HS-5 (cell line): ENCODE measurements at places on chromosomes 4 and X.
A peak's percentile ranks its signal among the peaks of the same experiment; 100 is the strongest.

DNA sequence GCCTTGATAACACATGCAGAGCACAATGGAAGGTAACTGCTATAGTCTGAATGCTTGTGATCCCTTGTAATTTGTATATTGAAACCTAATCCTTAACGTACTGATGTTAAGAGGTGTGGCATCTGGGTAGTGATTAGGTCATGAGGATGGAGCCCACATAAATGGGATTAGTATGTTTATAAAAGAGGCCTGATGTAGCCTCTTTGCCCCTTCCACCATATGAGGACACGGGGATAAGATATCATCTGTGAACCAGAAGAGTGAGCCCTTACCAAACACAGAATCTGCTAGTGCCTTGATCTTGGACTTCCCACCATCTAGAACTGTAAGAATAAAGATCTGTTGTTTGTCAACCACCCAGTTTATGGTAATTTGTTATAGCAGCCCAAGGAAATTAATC lies 1074.2 kb upstream of the INTU start:
- no peak for DNase-seq

GRCh38 chr4:112031712-112032328 lies 113.4 kb upstream of the FAM241A start:
- peak; percentile 36 for DNase-seq

GRCh38 chr4:182343453-182343852 lies 100.3 kb downstream of the TENM3 start:
- DNase-seq: no peak

DNA sequence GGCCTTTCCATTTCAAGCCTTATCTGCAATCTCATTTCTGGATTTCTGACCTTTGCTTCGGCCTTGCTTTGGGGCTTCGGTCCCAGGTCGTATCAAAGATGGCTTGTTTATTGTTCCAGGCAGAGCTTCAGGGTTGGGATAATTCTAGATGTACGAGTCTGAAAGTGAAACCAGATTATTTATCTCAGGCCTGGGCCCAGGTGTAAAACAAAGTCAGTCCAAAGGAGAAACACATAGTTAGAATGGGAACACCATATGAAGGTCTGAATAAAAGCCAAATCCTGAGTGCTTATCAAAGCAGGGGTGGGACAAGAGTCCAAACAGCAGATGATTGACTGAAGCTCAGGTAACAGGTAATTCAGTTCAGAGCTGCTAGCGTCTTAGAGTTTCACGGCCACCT lies 17.1 kb downstream of the PRIMPOL start:
- DNase-seq: no peak

- DNase-seq: no peak
Measured at GRCh38 chr4:47650584-47651130, 165.6 kb downstream of the ATP10D start.

DNA sequence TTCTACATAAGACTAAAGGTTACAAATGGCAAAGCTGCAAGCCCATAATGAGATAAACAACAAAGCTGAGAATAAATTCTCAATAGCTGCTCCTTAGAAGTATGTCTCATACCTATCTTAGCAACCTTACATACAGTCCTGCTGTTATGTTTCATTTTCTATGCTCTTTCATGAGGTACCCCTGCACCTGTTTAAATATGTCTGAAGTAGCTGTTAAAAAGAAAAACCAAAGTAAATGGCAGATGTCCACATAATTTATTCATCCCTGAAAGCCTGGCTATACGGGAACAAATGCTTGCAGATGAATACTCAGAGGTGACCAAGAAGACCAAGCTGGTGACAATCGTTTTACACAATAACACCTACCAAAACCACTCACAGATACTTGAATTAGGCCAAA lies 22.5 kb downstream of the PPA2 start:
- no peak for DNase-seq

GRCh38 chrX:2446815-2447214 lies 54.0 kb downstream of the DHRSX start:
- DNase-seq: no peak

DNA sequence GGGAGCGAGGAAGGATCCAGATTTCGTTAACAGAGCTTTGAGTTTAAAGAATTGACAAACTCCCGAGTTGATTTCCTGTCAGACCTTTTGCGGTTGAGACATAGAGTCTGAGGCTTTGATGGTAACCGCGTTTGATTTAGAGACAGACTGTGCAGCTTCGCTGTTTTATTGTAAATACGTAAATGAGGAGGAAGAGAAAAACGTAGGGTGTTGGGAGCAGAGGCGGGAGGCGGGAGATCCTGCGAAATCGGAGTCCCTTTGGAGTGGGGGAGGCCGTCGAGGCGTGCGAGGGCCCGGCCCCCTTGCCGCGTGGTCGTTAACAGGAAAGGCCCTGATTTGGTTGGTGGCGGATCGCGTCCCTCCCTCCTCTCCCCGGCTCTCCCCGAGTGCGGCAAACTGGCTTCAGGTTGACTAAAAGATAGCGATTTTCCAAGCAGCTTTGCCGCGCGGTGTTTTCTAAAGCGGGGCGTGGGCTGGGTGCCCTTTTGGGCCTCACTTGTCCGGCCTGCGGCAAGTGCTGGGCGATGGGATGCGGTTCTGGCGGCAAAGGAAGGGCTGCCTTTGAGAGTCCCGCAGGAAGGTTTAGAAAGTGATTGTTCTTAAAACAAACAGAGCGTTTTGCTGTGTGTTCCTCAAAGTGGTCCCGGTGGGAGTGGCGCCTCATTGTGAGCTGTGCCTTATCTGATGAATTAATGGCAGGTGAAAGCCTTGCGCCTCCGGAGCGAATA lies 857 bp downstream of the SCML1 start:
- no peak for DNase-seq

DNA sequence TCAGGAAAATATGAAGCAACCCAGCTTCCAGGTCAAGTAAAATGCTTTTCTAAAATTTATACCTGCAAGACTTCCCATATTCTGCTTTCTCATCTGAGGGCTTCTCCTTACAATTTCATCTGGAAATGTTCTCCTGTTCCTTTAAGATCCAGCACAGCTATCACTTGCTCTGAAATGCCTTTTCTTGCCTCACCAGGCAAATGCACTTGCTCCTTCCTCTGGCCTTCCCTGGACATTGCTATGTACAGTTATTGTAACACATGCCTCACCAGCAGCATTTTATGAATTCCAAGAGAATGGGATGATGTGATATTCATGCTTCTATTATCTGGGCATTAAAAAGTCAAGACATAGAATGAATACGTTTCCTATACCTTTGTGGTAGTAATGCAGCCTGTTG lies 842.1 kb upstream of the INTU start:
- DNase-seq: no peak

GRCh38 chr4:2901186-2901585 lies 57.5 kb downstream of the ADD1 start:
- no peak for DNase-seq

DNA sequence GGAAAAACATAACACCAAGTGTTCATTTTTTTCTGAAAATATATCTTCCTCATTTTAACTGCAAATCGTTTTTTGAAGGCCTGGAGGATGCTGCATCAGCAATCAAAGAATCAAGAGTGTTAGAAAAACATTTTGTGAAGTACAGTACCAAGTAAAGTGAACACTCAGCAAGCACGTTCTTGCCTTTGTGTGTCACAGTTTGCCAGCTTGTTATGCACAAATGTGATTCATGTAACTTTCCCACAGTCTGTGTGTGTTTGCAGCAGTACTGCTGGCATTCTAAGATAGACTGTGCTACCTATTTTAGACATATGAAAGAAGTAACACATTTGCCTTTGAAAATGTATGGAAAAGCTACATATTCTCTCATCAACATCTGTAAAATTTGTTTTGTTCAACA lies 1617.7 kb downstream of the RPA4 start:
- no peak for DNase-seq

DNA sequence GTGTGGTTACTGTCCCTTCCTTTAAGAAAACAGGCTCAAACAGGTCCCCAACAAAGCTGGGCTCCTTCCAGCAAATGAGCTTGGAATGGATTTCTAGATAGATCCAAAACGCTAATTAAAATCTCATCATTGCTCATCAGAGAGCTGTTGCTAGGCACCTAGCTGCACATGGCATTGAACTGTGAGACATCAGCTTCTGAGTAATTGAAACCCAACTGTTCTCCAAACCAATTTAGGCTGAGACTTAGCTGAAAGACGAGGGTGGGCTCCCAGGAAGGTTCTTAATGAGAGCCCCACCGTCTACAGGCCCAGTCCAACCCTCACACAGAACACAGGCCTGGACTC lies 59.1 kb downstream of the FAM184B start:
- DNase-seq: no peak

GRCh38 chrX:136708348-136708747 lies 60.4 kb downstream of the CD40LG start:
- no peak for DNase-seq

GRCh38 chrX:94600077-94600476 lies 926.1 kb downstream of the FAM133A start:
- no peak for DNase-seq

DNA sequence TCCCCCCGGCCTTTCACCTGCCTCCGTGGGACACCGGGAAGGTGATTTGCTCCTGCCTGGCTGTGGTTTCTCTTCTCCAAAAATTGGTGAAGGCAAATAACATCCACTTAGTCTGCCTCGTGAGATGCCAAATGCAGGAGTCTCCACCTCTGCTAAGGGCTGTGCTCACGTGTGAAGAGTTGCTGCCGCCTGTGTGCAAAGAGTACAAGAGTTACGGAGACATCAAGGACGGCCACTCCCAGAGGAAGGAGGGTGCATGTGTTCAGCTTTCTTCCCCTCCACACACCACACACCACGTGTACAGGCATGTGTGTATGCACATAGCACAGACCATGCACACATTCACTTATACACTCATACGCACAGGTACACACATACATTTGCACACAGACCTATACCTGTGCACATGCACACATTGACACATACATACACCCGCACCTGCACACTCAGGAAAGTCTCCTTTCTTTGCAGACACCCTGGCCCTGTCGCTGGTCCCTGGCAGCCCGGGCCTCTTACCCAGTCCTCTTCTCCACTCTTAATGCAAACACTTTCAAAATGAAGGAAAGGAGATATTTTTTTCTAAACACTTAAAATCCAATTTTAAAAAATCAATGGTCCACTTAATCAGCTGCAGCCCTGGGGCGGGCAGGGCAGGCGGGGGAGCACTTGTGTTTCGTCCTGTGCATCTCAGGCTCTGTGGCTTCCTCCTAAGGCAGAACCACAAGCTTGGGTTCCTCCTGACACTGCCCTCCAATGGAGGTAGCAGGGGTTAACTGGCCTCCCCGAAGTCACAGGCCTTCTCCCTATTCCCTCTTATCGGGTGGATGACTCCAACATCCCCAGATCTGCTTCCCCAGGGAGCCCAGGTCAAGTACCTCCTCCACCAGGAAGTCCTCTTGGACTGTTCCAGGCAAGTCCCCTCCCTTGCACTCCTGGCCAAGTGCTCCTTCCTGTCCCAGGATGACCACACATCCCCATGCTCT lies 103.0 kb downstream of the CPZ start:
- DNase-seq: no peak

GRCh38 chrX:15645266-15645665 lies 19.3 kb downstream of the CLTRN start:
- DNase-seq: no peak

- no peak for DNase-seq
Measured at GRCh38 chr4:94564252-94564651, 112.5 kb downstream of the PDLIM5 start.

- DNase-seq: no peak
Measured at GRCh38 chrX:44435047-44435446, 91.6 kb upstream of the EFHC2 start.

DNA sequence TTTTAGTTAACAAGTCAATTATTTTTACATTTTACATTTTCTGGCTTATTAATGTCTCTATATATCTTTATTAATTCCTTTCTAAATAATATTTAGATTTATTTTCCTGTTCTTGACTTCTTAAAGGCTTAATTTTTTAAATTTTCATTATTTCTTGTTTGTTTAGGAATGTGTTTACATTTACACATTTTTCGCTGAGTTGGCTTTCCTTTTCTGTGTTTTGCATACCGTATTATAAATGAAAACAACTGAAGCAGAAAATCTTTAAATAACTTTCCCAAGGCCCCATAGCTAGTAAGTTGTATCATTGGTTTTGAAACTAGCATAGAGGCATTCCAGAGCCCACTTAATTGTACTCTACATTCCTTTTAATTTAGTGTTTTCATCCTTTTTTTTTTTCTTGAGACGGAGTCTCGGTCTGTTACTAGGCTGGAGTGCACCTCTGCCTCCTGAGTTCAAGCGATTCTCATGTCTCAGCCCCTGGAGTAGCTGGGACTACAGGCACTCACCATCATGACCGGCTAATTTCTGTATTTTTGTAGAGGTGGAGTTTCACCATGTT lies 261.6 kb downstream of the IQCM start:
- no peak for DNase-seq

- DNase-seq: no peak
Measured at GRCh38 chrX:124242131-124242530, 90.3 kb upstream of the TEX13D start.

DNA sequence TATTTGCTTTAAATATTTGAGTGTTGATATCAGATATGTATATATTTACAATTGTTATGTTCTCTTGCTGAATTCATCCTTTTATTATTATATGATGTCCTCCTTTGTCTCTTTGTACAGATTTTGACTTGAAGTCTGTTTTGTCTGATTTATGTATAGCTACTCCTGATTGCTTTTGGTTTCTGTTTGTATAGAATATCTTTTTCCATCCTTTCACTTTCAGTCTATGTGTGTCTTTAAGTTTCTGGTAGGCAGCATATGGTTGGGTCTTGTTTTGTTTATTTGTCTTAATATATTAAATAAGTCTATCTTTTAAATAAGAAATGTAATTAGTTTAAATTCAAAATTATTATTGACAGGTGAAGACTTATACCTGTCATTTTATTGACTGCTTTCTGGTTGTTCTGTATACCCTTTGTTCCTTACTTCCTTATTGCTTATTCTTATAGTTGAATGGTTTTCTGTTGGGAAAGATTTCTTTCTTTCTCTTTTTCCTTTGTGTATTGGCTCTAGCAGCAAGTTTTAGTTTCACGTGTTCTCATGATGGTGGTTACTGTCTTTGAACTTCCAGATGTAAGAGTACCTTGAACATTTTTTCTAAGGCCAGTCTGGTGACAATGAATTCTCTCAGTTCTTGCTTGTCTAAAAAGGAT lies 31.1 kb downstream of the RAB28 start:
- DNase-seq: no peak

- no peak for DNase-seq
Measured at GRCh38 chr4:1091561-1091995, 21.8 kb downstream of the RNF212 start.

DNA sequence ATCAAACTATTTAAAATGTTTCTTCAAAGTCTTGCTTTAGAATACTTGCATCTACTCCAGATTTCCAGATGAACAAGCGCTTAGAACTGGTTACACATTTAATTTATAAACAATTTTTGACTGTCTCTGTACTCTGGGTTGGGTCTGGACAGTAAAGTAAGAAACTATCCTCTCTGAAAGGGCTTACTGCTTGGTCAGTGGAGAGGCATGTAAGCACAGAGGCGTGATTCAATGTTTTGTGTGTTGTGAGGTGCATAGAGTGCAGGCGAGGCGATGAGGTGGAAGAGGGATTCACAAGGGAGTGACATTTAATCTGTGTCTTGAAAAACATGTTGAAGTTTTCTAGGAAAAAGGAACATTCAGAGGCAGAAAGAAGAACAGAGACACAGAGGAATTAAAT lies 231.4 kb downstream of the VEGFC start:
- DNase-seq: no peak
